Right renal pelvis (tissue), 4 donors: ENCODE measurements at places on chromosomes 7 and 10. TPM values are rescaled to one million over a fixed set of nuclear protein-coding genes. Genes with fewer than 3 reads are reported as not detected.

GRCh38 chr10:12448729-12449391 is 99.5 kb downstream of the CAMK1D start:
- no peak for DNase-seq

The GRID2IP gene
- polyA plus RNA-seq: 0.78 TPM

GRCh38 chr10:116730464-116731260 is 11.7 kb downstream of the HSPA12A start:
- no peak for DNase-seq

GRCh38 chr10:131577178-131577555 is 265.6 kb upstream of the TCERG1L start:
- no peak for DNase-seq

DNA sequence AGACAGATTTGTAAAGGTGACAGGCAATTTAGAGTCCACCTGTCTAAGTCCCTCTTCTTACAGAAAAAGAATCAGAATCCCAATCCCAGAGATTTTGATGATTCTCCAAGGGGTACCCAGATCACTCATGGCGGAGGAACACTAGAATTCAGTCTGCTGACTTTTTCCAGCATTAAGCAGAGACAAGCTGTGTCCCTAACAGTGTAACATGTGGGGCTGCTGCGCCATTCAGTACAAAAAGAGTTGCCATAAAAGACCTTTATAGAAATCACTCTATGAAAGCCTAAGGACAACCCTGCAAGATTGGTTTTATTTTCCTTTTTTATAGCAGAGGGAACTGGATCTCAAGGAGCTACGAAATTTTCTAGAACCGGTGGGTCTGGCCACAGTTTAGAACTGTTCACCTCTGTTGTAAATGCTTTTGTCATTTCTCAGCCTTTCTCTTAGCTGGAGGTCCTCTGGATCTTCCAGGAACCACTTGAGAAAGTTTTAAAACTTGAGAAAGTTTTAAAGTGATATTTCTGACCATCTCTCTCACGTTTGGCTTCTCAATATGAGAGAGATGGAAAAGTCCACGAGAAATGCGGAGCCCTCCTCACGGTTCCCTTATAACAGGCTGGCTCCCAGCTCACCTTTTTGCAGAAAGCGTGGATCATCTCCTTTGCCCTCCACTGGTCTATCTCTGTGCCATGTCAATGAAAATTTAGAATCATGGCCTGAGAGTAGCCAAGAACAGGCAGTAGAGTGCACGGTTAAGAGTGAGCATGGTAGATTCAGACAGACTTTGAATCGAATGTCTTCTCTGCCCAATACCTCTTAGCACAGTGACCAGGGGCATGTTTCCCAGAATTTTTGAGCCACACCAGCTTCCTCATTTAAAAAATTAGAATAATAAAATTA is 826 bp downstream of the GIMAP7 start:
- DNase-seq: no peak

The AKR1D1 gene
- 0.07 TPM for polyA plus RNA-seq

- DNase-seq: no peak
Observed at GRCh38 chr7:34939175-34939574, 98.1 kb downstream of the DPY19L1 start.

GRCh38 chr7:91397612-91398011 is 133.4 kb downstream of the FZD1 start:
- DNase-seq: no peak

DNA sequence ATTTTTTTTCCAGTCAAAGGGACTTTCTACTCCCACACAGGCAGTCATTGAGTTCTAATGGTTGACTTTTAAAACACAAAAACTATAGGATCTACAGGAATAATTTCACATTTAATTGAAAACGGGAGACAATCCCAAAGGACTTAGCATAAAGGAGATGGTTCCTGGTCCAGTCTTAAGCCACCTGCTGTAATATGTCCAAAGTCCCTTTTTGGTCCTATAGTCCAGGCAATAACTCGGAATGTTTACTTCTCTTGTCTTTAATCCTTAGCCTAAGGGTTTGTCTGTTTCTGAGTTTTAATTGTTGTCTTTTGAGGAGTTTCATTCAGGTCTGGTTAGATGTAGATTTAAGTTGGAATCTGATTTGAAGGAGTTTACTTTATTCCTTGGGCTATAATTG is 184.9 kb downstream of the BAMBI start:
- DNase-seq: no peak

The ITIH5 gene
- 22.0 TPM for polyA plus RNA-seq

The CAV1 gene
- polyA plus RNA-seq: 38.4 TPM

DNA sequence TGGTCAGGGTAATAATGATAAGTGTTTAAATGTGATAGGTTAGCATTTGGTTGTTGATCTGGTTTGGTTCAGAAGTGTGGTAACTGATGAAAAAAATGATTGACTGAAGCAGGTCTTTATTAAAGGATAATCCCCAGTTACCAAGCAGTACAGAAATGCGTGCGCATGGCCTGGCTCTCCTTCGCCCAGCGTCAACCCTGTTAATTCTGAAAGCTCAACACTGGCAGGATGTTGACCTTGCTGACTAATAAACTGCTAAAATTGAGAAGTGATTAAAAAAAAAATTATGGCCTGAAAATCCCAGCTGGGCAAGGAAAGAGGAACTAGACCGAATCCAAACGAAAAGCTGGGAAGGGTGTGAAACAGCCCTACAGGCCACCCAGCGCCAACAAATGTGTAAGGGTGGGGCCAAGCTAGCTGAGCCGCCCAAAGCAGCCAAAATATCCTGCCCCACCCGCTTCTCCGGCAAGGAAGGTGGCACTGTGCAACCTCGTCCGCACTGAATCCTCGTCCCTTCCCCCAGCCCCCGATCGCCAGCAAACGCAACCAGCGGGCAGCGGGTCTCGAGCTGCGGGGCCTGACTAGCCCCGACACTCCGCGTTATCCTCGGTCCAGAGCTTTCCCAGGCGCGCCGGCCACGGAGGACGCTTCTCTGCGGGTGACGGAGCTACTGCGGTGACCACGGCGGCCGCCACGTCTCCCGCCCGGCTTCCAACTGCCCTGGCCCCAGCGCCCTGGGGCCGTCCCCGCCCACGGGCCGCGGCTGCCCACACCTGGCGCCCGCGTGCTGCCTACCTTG is 561 bp downstream of the SHTN1 start:
- peak; percentile 25 for DNase-seq

DNA sequence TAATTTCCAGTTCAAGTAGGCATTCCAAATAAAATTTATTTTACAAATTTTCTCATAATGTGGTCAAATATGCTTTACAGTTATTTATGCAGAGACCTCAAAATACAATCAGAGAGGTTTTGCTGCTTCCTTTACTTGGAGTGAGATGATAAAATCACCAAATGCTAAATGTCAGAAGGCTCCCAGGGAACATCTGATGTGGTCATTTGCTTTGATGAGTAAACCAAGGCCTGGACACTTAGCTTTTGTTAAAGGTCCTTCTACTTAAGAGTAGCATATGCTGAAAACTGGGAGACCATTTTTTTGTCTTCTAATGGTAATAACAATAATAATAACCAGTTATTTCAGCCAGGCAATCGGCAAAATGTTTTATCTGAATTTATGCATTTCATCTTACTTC is 60.6 kb upstream of the AKR1E2 start:
- no peak for DNase-seq
